ENCODE measurements at places on chromosomes 1 and 21.

GRCh38 chr1:92739669-92740524 is 45.0 kb downstream of the EVI5 start:
- no peak for DNase-seq

- no peak for DNase-seq
These were observed 286.8 kb upstream of the DUSP10 start for GRCh38 chr1:222028676-222029075.

GRCh38 chr1:156738407-156738806 is 2.5 kb downstream of the MRPL24 start:
- DNase-seq: no peak

DNA sequence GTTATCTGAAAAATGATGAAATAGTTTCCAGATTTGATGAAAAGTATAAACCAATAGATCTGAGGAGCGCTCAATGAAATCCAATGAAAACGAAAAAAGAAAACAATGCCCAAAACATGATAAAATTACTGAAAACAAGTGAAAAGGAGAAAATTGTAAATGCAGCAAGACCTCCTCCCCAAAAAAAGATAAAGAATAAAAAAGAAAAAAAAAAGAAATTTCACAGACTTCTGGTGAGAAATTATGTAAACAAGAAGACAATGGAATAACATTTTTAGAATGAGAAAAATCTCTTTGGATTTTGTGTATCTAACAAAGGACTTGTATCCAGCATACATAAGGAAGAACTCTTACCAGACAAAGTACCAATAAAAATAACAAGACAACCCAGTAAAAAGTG is 134.2 kb downstream of the DNAH14 start:
- DNase-seq: no peak

DNA sequence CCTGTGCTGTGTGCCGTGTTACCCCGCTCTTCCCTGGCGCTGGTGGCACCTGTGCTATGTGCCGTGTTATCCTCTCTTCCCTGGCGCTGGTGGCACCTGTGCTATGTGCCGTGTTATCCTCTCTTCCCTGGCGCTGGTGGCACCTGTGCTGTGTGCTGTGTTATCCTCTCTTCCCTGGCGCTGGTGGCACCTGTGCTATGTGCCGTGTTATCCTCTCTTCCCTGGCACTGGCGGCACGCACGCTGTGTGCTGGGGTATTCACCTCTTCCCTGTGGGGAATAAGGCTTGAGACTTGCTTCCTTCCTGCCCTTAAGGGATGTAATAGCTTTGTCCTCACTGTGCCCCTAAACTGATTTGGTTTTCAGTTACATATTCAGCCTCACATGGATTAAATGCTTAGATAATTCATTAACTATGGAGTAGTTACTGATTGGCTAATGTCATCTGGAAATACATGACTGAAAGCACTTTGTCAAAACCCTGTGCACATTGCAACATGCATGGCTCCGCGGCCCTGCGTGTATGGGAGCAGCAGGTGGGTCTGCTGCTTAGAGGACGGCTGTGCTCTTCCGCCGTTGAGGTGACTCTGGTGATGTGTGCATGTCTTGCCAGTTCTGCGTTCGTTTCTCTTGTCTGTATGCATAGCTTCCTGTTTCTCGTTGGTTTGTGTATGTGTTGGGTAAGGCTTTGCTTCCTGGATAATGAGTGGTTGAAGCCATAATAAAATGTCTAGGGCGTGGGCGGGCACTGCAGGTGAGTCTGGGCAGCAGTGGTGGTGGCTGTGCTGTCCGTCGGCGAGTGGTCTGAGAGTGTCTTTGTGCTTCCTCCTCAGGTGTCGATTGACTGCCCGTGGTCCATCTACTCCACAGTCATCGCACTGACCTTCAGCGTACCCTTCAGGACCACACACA is 17.9 kb upstream of the PWP2 start:
- DNase-seq: no peak

DNA sequence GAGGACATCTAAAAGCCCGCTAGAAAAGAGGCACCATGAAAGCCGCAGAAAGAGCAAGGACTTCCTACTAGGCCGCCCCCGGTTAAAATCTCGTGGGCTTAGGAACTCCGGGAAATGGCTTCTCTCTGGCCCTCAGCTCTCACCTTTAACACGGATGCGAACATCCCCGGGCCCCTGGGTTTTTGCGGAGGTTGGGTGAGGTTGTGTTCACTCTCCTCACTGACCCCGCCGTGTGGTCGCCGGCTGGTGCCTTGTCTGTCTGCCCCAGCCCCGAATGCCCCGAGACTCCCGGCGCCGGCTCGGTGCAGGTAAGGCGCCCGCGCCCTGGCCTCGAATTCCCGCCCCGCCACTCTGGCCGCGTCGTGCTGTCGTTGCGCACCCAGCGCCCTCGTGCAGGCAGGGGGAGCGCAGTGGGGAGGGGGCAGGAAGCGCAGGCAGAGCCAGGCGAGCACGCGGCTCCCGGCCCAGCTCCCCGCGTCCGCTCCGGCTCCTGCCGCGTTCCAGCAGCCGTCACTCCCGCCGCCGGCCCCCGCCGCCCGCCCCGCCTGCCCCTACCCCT is at the start of gene SHISAL2A:
Gene SHISAL2A, plus strand, starts transcription at position 437 of the 559 bp plus-strand sequence. CDS start 326 bp downstream, outside the sequence.
- no peak for DNase-seq

GRCh38 chr1:93679546-93679945 is 2.1 kb downstream of the BCAR3 start:
- DNase-seq: no peak

GRCh38 chr1:204359474-204360255 is at the start of gene PLEKHA6:
Gene PLEKHA6 (minus strand): TSS chr1:204359929. CDS start chr1:204273727, 86,202 bp downstream.
- no peak for DNase-seq

DNA sequence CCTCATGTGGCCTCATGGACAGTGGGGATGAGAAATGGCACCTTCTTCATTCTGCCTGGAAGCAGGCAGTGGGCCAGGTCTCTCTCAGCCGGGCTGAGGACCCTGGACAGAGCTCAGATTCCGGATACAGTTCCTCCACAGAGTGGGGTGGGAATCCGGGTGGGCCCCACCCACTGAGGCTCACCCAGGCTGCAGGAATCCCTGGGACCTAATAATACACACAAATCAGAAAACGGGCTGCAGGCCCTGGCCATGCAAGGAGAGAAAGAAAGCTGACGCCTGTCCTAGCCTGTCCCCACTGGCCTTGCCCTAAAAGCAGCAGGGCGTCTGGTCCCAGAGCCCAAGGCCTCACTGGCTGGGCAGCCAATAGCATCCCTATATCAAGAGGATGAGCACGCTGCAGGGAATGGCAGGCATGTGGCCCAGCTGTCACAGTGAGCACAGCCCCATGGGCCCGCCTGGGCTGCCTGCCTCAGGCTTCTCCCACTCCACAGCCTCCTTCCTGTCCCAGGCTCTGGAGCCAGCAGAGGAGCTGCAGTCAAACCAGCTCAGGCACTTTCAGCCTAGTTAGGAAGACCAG is 25.3 kb downstream of the ACTA1 start:
- no peak for DNase-seq

GRCh38 chr1:201350884-201351283 is 26.6 kb downstream of the TNNT2 start:
- DNase-seq: no peak

GRCh38 chr1:115719285-115719684 is 49.2 kb downstream of the CASQ2 start:
- DNase-seq: no peak

- DNase-seq: no peak
These were observed 3.7 kb downstream of the OLIG2 start for GRCh38 chr21:33029385-33029921.

GRCh38 chr1:115790356-115790755 is 21.8 kb upstream of the CASQ2 start:
- no peak for DNase-seq

DNA sequence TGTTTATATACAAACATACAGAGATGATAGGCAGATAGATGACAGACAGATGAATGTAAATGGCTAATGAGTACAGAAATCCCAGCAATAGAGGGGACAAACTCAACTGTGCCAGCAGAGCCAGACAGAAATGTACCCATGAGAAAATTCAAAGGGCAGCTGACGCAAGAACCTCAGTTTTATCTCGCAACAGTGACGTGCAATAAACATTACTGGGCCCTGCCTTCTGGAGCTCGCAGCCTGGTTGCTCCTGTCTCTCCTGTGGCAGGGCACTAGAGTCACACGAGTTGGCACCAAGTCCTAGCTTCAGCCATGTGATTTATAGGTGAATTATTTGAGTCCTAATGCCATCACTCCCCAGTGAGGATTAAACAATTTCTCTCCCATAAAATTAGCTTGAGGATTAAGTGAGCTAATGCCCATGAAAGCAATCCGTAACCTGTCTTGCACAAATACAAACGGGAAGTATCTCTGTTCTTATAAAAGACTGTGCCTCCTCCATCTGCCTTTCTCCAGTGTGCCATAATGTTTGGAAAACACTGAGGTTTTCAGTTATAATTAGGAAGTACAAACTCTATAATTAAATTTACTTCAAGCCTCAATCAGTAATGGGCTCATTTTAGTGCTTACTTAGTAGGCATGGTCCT is 50.7 kb downstream of the VAV3 start:
- no peak for DNase-seq

GRCh38 chr1:41640756-41641474 is 156.4 kb upstream of the EDN2 start:
- no peak for DNase-seq

DNA sequence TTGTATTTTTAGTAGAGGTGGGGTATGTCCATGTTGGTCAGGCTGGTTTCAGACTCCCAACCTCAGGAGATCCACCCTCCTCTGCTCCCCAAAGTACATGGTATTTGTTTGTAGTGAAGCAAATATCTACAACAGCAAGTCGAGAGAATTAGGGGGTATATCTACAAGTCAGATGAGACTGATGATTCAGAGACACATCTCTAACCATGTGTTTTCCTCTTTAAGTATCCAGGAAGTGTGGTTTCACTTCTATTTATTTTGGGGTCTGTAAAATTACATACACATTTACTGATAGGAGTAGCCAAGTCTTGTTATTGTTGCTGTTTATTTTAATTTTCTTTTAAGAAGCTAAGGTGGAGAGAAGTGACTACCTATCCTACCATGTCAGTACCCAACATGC is 44.9 kb downstream of the SGIP1 start:
- DNase-seq: no peak

- DNase-seq: no peak
These were observed 31.9 kb downstream of the CAPN9 start for GRCh38 chr1:230778916-230779590.

DNA sequence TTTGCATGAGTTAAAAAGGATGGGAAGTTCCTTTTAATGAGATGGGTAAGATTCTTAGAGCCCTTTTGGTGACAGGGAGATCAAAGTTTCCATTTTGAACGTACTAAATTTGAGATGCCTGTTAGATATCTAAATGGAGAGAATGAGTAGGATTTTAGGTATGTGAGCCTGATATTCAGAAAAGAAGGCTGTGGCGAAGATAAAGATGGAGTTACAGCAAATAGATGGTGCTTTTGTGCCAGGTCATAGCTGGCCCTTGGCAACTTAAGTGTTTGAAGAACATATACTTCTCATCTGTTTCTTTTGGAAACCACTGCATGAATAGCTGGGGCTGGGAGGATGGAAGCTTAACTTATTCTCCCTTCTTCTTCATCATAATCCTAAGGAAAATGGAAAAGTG is 282.5 kb downstream of the PTBP2 start:
- DNase-seq: no peak

DNA sequence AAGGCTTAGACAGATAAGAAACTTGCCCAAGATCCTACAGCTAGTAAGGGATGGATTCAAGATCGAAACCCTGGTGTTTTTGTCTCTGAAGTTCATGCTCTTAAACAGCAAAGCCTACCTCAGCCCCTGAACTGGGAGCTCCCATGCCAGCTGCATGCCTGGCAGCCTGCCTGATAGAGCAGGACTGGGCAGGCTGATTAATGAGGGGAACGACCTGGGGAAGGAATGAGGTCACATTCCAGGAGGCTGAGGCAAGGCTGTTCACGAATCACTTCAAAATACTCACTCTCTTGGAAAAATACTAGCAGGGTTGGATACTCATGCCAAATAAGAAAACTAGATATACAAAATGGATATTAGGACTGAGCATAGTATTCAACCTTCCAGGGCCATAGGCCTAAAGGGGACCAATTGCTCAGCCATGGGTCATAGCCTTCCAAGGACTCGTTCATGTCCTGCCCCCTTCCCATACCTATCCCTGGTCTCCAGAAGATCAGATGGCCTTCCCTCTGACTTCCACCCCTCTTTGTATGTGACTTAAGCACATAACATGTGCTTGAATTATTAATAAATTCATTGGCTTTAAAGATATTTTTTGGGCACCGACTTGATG is 15.6 kb upstream of the TACSTD2 start:
- no peak for DNase-seq

DNA sequence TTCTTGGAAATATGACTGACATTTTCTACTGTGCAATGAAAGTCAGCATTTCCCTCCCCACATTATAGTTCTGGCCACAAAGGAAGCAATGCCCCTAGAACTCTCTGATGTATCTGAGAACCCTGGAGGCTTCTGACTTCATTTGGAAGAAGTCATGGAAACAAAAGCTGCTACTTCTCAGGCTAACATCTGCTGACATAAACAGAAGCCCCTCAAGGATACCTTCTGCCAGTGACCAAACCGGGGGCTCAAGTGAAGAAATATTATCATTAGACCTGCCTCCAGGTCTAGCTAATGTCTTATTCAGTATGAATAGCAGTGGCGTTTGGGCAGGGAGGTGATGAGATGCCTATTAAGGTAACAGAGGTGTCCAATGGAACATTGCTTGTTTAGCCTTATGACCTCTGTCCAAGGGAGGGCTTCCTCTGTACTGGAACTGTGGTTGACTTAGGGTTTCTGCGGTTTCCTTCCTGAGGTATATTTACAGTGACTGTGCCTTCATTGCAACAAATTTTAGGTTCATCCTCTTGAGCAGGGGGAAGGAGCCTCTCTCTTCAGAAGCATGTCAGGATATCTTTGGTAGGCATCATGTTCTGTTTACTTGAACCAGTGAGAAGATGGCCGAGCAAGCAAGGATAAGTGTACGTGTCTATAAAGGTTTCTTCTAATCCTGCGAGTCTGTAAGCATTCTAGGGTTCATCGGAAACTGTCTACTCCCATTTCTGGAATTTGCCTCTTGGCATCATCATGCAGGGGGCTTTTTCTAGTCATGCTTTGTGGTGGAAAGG is 161.7 kb downstream of the PBX1 start:
- no peak for DNase-seq

GRCh38 chr1:55249646-55250398 is 34.7 kb upstream of the USP24 start:
- no peak for DNase-seq

- no peak for DNase-seq
These were observed 6.5 kb downstream of the ZNF644 start for GRCh38 chr1:91015358-91015780.

- no peak for DNase-seq
These were observed 874.1 kb upstream of the B3GALT2 start for GRCh38 chr1:194060481-194060880.

DNA sequence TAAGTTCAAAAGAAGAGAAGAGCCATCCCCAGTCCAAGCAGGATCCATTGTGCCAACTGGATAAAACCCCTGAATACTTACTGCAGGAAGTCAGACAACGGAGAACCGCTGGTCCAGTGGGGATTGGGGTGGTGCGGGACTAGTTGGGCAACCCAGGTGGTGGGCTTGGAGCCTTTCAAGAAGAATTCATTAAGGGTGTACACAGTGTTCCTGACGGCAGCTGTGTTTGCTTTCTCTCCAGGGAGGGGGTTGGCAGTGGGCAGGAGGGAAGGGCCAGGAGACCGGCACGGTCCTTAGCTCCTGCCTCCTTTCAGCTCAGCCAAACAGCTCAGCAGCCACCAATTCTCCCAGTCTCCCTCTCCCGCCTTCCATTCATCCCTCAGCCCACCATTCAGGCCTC is 7.1 kb upstream of the CDK18 start:
- no peak for DNase-seq

- DNase-seq: no peak
These were observed 43.4 kb downstream of the PRDM15 start for GRCh38 chr21:41835711-41836154.

GRCh38 chr1:17163371-17163770 is 41.6 kb upstream of the PADI1 start:
- DNase-seq: no peak
